ENCODE measurements at places on chromosomes 6 and 20.

- no peak for DNase-seq
Observed at GRCh38 chr6:110609101-110609500, 132.7 kb upstream of the SLC22A16 start.

- no peak for DNase-seq
Observed at GRCh38 chr6:33953171-33953570, 149.4 kb upstream of the MLN start.

- no peak for DNase-seq
Observed at GRCh38 chr20:62637521-62638054, 4.7 kb upstream of the SLCO4A1 start.

GRCh38 chr6:107128577-107128976, 13.3 kb upstream of the BEND3 start:
- DNase-seq: no peak

DNA sequence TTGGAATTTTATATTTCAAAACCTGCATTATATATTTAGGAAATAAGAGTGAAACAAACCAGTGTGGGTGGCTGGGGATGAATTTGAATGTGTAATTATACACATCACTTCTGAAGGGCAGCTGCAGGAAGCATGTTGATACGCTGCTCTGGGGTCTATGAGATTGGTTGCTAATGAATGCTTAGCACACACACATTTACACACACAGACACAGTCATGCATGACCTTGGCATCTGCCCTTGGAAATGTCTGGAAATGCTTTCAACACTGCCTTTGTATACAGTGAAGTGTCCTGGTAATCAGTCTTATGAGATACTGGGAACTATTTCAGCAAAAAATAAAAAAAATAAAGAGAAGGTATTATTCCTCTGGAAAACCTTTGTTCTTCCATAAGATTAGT, 83.4 kb downstream of the ELOVL4 start:
- DNase-seq: no peak

- no peak for DNase-seq
Observed at GRCh38 chr6:5766260-5766659, 240.5 kb downstream of the NRN1 start.

DNA sequence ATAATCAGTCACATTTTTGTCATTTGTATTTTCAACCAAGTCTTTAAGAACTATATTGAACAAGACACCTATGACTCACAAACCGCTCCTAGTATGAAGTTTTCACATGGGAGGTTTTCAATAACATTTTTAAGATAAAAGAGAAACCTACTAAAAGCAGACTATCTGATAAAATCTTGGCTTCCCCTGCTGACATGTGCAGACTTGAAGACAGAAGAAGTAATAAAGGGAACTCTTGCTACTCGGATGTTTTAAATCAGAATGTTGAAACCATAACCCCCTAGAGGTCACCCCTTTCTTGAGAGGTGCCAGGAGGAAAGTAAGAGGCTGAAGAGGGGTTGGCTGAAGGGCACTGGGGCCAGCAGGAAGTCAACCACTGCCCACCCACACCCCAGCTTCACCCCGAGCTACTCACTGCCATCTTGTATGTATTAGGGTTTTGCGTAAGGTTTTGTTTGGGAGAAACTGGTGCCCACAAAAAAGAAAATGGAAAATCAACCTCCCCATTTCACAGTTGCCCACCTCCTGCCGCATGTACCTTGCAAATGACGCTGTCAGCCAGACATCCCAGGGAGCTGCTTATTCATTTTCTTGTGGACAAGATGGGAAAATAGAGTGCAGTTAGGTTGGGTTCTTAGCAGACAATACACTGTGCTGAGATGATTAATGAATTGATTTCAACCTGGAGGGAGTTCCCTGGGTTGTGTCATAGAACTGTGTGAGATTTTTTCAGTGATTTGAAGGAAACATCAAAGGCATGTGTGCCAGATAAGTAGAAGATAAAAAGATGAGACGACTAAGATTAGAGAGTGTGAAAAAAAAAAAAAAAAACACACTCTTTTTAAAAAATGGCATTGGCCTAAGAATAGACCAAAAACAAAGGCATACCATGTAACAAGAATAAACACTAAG, 83.2 kb upstream of the TAB2 start:
- DNase-seq: peak; percentile 75

Measured in activated CD4-positive, alpha-beta T cell treated with anti-CD3 and anti-CD28 coated beads, Interleukin-10, Interleukin-2, amounts not matched to agents 100 ng/mL and 50 ng/mL, durations not matched to agents 16 hours and 8 hours (primary cell).